ENCODE measurements at places on chromosomes 2 and 18.

DNA sequence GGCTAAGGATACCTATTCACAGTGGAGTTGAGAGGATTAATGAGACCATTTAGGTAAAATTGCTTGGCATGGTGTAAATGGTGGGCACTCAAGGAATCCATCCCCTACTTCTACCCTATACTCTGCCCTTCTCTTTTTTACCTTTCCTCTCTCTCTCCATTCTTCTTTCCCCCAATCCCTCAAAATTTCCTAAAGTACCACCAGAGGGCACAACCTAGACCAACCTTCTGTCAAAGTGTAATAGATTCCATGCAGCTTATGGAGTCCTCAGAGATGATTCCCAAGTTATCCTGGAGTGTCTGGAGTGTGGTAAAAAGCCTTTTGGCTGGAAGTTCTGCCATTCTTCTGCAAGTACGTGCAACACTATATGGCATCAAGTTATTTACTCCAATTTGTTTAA is 33.0 kb upstream of the CCDC195 start:
- peak; percentile 4 for DNase-seq

GRCh38 chr2:8548619-8549150 is 133.2 kb upstream of the ID2 start:
- no peak for DNase-seq

DNA sequence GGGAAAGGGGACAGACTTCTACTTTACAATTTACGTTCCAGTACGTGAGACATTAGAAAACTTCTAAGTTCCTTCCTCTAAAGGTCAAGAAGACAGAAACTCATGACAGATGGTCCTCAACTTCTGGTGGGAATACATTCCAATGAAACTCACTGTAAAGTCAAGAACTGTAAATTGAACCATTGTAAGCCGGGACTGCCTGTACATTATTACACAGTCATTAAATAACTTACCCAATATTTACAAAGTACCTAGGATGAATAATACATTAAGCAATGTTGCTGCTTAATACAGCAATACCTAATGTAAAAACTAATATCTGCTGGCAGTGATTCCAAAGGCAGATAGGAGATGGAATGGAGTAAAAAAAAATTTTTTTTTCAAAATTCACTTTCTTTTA is 51.9 kb downstream of the CDH2 start:
- DNase-seq = peak; percentile 34

GRCh38 chr2:128601298-128602037 is 282.8 kb upstream of the HS6ST1 start:
- DNase-seq = no peak

- no peak for DNase-seq
Measured at GRCh38 chr2:2716771-2717170, 385.7 kb upstream of the MYT1L start.

DNA sequence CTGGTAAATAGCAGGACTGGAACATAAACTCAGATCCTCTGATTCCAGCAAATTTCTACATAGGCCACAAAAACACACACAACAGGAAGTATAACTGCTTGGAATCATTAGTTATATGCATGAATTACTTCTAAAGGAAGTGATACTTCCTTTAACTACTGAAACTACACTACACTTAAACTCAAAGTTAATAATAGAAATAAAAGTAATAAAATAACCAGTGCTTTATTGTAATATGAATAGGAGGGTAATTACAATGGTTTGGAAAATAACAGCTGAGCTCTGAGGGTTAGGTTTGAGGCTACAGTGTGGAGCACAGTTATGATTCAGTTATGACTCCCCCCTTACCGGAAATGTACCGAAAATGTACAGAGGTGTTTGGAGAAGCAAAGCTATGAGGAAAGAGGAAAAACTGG is 18.5 kb upstream of the POLI start:
- DNase-seq = no peak

GRCh38 chr2:24429197-24430074 is 61.6 kb upstream of the NCOA1 start:
- DNase-seq = peak; percentile 63

DNA sequence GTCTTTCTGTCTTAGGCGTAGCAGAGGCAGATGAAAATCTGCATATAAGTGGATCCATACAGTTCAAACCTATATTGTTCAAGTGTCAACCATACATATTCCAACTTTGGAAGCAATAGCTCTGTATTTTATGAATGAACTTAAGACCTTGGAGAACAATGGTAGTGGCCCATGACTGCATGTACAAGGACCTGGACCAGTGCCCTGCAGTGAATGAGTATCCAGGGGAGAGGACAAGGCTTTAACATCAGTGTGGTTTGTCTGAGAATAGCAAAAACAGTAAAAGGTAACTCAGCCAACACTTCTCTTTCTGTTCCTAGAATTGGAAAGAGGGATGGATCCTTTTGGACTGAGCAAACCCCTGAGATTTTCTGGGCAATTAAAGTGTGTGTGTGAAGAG is 230.8 kb upstream of the LINC00305 start:
- no peak for DNase-seq

GRCh38 chr2:25497229-25497917 is 155.6 kb upstream of the DNMT3A start:
- no peak for DNase-seq

GRCh38 chr2:112488201-112488600 is 6.2 kb downstream of the TTL start:
- no peak for DNase-seq

DNA sequence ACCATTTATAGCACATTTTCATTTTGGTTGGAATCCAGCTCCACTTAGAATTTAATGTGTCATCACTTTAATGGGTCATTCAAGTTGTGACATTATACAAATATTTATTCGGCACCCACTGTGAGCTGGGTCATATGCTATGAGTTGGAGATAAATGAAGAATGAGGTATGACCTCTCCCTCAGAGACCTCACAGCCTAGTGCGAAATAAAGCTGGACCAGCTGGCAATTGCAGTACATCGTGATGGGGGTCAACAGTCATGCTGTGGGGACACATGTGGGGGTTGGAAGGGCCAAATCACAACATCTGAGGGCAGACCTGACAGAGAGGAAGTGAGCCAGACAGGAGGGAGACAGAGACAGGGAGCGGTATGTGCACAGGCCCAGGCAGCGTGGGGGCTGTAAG is 175.4 kb downstream of the MAIP1 start:
- no peak for DNase-seq

GRCh38 chr2:210162466-210163124 is 8.6 kb downstream of the KANSL1L start:
- no peak for DNase-seq

GRCh38 chr18:77068321-77069312 is 64.0 kb downstream of the MBP start:
- DNase-seq = peak; percentile 65

GRCh38 chr18:4823091-4823490 is 368.0 kb upstream of the DLGAP1 start:
- DNase-seq = no peak

- no peak for DNase-seq
Measured at GRCh38 chr2:215835657-215836056, 177.7 kb downstream of the MREG start.

DNA sequence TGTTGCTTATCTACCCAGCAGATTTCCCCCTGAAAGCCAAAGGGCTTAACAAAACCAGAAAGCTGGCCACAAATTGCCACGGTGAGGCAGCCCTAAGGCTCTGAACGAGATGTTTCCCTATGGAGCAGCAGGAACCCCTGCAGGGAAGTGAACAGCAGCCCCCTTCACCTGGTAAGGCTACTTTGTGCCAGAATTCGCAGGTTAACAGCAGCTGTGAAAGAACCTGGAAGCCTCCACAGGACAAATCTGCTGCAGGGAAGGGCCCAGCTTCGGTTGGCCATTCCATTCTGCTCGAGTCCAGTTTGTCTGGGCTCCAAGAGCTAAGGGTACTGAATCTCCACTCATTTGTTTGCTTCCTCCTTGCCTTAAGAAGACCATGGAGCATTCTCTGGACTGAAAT is 175.3 kb downstream of the PDE11A start:
- no peak for DNase-seq

DNA sequence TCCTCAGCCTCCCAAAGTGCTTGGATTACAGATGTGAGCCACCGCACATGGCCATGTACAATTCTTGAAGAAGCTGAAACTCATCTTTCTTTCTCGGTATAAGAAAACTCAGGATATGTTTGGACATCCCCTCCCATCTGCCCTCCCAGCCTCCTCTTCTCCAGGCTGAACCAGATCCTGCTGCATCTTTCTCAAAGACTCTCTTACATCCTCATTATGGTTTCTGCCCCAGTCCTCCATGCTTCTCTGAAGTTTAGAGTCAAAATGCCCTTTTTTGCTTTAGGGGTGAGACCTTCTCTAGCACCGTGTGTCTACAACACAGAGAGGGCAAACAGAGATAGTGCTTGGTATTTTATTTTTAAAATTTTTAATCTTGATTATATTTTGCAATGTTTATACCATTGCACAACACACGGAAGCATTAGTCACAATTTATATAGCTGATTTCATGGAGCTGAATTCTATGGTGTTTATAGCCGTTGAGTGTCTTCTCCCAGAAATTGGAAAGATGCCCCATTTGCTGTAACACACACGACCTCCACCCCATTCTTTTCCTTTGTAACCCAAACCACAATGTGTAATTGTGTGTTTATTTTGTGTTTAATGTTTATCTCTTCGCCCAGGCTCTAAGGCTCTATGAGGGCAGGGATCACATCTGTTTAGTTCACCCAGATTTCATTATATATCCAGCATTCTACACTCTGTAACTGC is 206.0 kb upstream of the TNP1 start:
- DNase-seq = peak; percentile 93

GRCh38 chr2:72936660-72937355 is 19.5 kb downstream of the EMX1 start:
- no peak for DNase-seq

All from amniotic epithelial cell (primary cell).